ENCODE measurements at places on chromosomes 2 and 18.
A peak's percentile ranks its signal among the peaks of the same experiment; 100 is the strongest.

DNA sequence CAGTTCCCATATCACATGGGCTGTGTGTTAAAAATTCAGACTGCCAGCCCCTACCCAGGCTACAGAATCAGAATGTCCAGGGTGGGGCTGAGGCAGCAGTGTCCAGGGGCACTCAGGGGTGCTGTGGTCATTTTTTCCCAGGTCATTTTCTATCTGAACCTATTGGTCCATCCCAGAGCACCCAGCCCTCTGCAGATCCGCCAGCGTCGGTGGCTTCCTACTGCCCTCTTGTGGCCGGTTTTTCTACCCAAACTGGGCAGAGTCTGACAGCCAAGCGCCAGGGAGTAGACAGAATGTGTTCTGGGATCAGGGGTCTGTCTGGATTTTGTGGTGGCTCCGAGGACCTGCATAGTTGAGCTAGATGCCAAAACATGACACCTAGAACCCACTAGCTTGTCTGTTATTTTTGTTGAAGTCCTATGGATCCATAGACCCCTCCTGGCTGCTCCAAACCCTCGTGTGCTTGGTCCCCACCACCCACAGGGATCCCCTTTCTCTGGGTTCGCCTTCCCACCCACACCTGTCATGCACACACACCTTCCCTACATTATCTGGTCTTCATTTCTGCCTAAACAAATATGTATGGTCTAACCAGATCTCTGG is 34.1 kb upstream of the RMDN2 start:
- peak; percentile 48 for DNase-seq

- no peak for DNase-seq
These were observed 81.6 kb downstream of the TWIST2 start for GRCh38 chr2:238929242-238930081.

DNA sequence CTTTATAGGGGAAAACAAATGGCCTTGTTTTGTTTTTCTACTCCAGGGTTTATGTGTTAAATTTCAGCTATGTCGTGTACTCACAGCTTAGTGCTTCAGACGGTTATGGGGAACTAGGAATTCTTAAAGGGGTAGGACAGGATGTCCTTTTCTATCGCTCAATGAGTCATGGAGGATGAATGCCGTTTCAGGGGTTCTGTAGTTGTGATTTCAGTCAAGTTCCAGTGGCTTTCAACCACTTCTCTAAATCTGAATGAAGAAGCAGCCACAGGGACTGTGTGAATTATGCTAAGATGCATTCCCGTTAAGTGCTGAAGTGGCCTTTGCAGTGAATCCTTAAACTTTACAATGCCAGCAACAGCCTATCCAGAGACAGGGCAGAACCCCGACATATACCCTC is 1231.7 kb upstream of the ZEB2 start:
- no peak for DNase-seq

DNA sequence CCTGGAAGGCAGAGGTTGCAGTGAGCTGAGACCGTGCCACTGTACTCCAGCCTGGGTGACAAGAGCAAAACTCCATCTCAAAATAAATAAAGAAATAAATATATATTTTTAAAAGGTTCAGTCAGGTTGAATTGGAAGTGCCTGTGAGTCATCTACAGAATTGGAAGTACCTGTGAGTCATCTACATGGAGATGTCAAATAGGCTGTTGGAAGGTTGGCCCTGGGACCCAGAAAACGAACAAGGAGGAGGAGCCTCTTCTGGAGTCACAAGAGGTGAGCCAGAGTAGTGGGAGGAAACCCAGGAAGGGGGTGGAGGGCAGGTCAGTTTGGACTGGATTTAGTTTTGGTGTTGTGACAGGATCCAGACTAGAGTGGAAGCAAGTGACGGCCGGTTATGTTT is 15.2 kb upstream of the SCYGR1 start:
- DNase-seq: no peak

- DNase-seq: no peak
These were observed 365.2 kb downstream of the FBXO15 start for GRCh38 chr18:73782405-73782804.

- no peak for DNase-seq
These were observed 65.9 kb upstream of the STPG4 start for GRCh38 chr2:47221039-47221438.

DNA sequence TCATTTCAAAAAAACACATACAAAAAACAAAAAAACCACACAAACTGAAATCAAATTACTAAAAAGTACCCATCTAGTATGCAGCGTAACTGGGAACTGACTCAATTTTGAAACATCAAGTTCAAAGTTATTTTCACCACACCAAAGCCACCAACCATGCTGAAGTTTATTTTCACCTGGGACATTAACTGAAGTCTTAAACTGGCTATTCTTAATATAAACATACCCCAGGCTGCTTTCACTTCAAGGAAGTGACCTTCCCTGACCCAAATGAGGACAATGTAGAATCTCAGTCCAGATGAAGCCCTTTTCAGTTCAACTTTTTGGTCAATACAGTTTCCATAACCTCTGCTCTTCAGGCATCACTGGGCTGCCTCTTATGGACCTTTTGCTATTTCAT is 84.6 kb downstream of the PIGN start:
- no peak for DNase-seq

- no peak for DNase-seq
These were observed 94.1 kb downstream of the ANKRD44 start for GRCh38 chr2:197216361-197216979.

GRCh38 chr2:236345081-236345714 is 81.0 kb upstream of the ASB18 start:
- DNase-seq: no peak

DNA sequence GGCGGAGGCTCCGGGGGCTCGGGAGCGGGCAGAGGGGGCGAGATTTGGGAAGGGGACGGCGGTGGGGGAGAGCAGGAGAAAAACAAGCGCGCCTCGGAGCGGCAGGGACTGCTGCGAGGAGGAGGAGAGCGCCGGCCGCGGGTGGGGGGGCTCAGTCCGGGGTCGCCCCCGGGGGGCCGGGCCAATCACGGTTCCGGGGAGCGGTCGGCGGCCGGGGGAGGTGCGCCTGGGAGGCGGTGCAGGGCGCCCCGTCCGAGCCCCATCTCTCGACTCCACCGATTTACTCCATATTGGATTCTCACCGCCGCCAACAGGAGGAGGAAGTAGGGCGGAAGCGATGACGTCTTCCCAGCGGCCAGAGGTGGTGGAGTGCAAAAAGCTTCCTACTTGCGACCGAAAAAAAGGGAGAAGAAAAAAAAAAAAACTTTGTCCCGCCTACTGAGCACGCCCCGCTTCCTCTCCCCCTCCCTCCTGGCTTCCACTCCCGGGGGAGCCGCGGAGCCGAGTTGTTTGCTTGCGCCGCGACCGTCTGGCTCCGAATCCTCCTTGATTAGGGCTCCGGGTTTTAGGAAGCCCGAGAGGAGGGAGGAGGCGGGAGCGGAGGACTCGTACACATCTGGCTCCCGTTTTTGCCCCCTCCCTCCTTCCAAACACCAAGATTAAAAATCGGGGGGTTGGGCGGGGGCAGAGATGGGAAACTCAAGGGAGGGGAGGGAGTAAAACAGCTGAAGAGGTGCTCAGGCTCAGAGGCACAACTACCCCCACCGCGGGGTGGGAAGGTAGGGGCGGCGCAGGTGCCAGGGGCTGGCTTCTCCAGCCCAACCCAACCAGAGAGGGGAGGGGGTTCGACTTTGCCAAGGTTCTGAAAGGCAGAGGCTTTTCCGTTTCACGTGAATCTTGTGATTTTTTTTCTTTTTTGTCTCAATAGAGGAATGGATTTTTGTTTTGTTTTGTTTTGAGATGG is at the start of gene SPRED2:
SPRED2 (minus strand) TSS at position 373 of the 964 bp plus-strand sequence. CDS start 612 bp downstream, outside the sequence.
- DNase-seq: peak; percentile 45

All from activated effector memory CD4-positive, alpha-beta T cell treated with Interleukin-2 at 50 U/mL for 16 hours (primary cell).